ENCODE measurements at places on chromosomes 13 and 19.
A peak's percentile ranks its signal among the peaks of the same experiment; 100 is the strongest.

DNA sequence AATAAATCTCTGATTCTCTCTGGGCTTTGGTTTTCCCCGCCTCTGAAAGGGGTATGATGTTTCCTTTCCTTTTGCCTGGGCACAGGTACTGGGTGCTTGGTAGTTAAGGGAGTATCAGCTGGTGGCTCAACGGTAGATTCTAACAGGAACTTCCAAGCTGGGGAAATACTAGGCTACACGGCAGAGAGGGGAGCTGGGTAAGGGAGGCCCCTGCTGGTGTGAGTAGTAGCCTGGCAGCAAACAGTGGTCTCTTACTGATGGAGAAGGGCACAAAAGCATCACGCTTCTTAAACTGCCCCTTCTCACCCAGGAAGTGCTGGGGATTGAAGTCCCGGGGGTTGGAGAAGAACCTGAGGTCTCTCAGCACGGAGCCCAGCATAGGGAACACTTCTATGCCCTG, 26.9 kb upstream of the CYP2A7 start:
- no peak for DNase-seq

DNA sequence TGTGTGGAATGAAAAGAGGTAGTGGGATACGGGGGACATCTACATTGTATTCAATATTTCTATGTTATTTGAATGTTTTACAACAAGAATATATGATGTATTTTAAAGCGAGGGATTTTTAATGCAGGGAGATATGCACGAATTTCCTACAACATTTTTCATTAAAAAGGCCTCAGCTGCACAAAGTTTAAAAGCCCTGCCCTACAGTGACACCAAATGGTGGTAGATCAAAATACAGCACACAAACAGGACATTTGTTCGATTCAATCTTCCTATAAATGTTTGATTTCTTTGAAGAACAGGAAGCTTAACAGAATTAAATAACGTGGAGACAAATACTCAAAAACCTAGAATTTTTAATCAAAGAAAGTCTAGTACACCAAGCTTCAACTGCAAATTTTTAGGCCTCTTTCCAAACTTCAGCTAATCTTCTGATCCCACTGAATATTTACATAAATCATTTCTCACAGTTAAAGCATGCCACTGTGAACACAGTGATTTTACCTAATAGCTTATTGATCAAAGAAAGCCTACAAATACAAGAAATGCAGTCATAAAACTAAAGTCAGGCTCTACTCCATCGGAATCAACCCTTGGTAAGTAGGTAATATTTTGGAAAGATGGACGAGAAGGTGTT, 257.2 kb downstream of the DIAPH3 start:
- DNase-seq: no peak

DNA sequence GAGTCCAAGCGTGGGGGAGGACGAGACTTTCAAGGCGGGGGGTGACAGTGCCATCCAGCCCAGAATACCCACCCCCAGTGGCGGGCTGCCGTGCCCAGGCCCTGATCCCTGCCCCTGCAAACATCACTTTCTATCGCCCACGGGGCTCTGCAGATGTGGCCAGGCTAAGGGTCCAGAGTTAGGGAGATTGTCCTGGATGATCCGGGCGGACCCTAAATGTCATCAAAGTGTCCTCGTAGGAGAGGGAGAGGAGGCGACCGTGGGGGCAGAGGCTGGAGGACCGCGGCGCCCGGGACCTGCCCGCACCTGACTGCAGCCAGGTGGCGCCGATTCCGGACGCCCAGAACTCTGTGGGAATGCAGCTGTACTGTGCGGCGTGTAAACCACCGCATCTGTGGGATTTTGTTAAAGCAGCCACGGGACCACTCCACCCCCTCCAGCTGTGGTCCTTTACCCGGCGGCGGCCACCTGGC, 32.4 kb downstream of the GJA3 start:
- DNase-seq: no peak

DNA sequence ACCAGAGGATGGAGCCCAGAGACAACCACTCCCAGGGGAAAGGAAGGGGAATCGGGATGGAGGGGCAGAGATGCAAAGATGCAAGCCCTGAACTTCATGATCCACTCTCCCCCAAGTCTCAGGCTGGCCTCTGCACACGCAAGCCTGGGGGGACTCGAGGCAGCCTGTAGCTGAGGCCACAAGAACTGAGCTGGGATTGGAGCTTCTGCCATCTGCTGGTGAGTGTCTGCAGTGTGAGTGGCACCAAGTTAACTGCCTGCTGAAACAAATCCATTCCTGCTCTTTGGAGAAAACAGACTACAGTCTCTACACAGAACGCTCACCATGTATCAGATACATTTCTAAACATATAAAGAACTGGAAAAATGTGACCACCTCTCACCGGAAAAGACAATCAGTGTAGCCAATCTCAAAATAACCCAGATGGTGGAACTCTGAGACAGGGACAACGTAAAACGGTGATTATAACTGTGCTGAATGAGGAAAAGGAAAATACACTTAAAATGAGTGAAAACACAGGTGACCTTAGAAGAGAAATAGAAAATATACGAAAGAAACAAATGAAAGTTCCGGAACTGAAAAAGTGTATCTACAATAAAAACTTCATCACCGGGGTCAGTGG, 62.1 kb downstream of the KLF2 start:
- DNase-seq: peak; percentile 56

- no peak for DNase-seq
Measured at GRCh38 chr13:31111136-31111535, 50.6 kb downstream of the HSPH1 start.

DNA sequence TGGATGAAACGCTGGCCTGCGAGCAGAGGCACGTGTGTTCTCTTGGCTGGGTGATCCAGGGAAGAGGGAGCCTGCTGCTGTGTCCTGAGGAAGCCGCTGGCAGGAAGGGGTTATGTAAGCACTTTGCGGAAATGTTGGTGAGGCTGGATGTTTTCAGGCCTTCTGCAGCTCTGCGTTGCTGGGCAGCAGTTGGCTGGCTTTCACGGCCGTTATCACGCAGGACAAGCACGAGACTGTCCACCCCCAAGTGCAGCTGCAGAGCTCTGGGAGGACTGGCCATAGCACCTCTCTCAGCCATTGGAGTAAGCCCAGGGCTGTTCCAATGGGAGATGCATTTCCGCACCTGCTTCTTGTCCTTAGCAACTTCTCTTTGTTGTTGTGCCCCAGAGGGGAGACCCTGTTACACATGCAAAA, 146.9 kb upstream of the SOX21 start:
- no peak for DNase-seq
